Activated CD4-positive, alpha-beta T cell treated with anti-CD3 and anti-CD28 coated beads, Interleukin-2, amount 10 ng/mL, durations not matched to agents 24 days and 14 days (primary cell): ENCODE measurements at places on chromosomes 11 and 22.
A peak's percentile ranks its signal among the peaks of the same experiment; 100 is the strongest.

DNA sequence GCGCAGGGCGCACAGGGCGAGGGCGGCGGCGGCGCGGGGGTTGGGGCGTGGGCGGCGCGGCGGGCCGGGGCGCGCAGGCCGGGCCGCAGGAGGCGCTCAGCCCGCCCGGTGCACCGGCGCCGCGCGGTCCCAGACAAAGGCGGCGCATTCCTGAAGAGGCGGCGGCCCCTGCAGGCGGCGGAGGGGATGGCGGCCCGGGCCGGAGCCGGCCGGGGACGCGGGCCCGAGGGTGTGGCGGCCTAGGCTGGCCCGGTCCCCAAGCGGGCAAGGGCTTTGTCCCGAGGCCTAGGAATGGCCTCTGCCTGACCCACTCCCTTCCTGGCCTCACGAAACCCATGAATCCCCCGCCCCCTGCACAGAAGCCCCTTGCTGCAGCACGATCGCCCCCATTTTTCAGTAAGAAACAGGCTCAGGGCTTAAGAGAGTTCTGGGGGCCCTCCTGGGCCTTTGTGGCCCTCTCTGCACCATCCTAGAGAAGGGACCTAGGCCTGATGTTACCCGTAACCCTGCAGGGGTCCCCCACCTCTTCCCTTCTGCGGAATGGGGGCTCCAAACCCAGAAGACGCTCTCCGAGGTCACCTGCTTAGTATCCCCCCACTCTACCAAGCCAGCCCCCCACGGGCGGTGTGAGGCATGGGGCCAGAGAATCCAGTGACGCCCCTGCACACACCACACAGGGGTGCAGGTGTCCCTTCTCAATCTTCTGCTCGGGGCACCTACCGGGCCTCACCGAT lies at the start of gene RTN4R:
Gene RTN4R (minus strand): TSS at position 40 of the 734 bp plus-strand sequence. CDS start 226 bp downstream, outside the sequence.
- no peaks in the 10 kb centered on the region for H3K36me3 ChIP-seq
- H3K4me3 ChIP-seq = peak within 1 kb of the TSS; percentile 67
- peak; percentile 90 for DNase-seq
- H3K27ac ChIP-seq = no peak within 1 kb of the TSS
- peaks cover 3% of the 10 kb centered on the region for H3K27me3 ChIP-seq

GRCh38 chr11:65793625-65794400 lies 7.0 kb downstream of the OVOL1 start:
- no peaks in the 10 kb centered on the region for H3K36me3 ChIP-seq
- H3K4me3 ChIP-seq = no peak overlapping the region
- peaks cover 8% of the 10 kb centered on the region for H3K27me3 ChIP-seq
- H3K4me1 ChIP-seq = peaks cover 28% of the 10 kb centered on the region
- no peak for DNase-seq

- no peaks in the 10 kb centered on the region for H3K4me1 ChIP-seq
- no peak for DNase-seq
- no peaks in the 10 kb centered on the region for H3K36me3 ChIP-seq
Measured at GRCh38 chr11:27398400-27398770, 35.4 kb upstream of the CCDC34 start.

- peaks cover 95% of the 10 kb centered on the region for H3K27me3 ChIP-seq
- no peak for DNase-seq
- H3K27ac ChIP-seq = no peak overlapping the region
- no peaks in the 10 kb centered on the region for H3K36me3 ChIP-seq
- peaks cover 3% of the 10 kb centered on the region for H3K4me1 ChIP-seq
Measured at GRCh38 chr11:44316659-44317240, 6.8 kb upstream of the ALX4 start.

DNA sequence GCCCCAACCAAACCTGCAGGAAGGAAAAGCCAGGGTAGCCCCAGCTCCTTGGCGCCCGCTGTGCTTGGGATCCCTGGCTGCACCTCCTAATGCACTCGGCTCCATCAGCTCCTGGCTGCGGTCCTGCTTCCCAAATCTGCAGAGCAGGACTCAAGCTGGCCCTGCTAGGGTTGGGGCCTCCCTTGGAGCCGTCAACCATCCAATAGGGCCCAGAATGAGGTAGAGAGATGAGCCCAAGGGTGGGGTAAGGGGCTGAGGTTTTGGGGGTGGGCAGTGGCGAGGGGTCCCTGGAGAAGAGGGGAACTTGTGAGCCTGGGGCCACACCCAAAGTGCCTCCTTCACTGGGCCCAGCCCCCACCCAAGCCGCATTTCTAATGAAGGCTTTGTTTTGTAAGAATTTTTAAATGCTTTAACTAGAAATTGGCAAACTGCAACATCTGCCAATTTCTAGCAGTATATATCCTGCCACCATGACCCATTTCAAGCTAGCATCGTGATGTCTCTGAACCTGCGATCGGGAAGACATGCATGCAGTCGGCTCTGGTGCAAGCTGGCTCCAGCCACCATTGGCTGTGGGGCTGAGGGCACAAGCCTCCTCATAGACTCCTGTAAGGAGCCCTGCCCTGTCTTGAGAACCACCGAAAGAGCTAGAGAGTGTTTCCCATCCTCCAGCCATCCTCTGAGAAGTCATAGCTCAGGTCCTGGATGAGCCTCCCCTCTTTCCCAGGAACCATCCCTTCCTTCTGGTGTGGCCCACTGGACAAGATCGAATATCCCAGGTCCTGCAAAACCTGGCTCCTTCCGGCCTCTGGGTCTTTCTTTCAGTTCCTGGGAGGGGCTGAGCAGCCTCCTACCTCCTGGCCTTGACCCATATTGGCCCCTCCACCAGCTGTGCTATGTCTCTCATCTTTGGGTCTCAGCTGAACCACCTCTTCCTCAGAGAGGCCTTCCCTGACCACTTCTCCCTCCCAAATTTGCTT lies 15.5 kb downstream of the C1QTNF6 start:
- H3K27ac ChIP-seq = no peak overlapping the region
- DNase-seq = no peak
- peaks cover 25% of the 10 kb centered on the region for H3K4me1 ChIP-seq
- no peak overlapping the region for H3K4me3 ChIP-seq
- H3K27me3 ChIP-seq = peaks cover 11% of the 10 kb centered on the region
- H3K36me3 ChIP-seq = no peaks in the 10 kb centered on the region

DNA sequence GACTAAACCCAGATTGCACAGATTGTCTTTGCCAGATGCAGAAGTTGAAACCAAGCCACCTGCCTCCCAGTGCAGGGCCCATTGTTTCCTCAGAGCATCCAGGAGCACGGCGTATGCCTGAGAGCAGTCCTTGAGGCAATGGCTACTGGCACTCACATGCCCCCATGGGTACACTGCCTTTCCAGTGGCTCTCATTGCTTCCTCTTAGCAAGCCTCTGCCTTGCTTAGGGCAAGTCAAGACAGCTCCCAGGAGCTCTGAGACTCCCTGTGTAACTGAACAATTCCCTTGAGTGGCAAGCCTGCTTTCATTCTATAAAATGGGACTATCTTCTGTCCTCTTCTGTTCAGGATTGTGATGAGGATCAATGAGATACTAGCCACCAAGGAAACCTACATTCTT lies 4.1 kb downstream of the SYTL2 start:
- peaks cover 38% of the 10 kb centered on the region for H3K4me1 ChIP-seq
- peaks cover 2% of the 10 kb centered on the region for H3K27me3 ChIP-seq
- peaks cover 26% of the 10 kb centered on the region for H3K36me3 ChIP-seq
- DNase-seq = no peak
- no peak overlapping the region for H3K4me3 ChIP-seq
- H3K27ac ChIP-seq = no peak overlapping the region

- H3K4me1 ChIP-seq = no peaks in the 10 kb centered on the region
- H3K36me3 ChIP-seq = no peaks in the 10 kb centered on the region
- no peak overlapping the region for H3K27ac ChIP-seq
- no peak for DNase-seq
Measured at GRCh38 chr11:25988178-25988577, 343.8 kb upstream of the ANO3 start.

DNA sequence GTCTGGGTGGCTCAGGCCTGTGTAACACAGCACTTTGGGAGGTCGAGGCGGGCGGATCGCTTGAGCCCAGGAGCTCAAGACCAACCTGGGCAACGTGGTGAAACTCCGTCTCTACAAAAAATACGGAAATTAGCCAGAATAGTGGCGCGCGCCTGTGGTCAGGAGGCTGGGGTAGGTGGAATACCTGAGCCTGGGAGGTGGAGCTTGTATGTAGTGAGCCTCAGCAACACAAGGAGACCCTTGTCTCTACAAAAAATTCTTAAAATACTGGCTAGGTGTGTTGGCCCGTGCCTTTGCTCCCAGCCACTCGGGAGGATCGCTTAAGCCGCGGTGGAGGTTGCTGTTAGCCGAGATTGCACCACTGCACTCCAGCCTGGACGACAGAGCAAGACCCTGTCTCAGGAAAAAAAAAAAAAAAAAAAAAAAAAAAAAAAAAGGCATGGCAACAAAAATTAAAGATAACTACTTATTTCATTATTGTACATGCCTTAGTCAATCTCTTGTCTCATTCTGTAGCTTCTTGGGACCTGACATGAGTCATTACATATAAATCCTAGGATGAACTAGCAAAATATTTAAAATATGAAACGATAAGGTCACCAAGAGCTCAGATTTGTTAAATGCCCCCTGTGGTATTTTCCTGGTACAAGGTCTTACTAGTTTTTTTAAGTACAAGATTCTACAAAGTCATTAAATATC lies 1.1 kb downstream of the TAF1D start:
- peak; percentile 78 for DNase-seq
- peaks cover 61% of the 10 kb centered on the region for H3K36me3 ChIP-seq
- peak overlapping the region; percentile 100 for H3K4me3 ChIP-seq
- no peaks in the 10 kb centered on the region for H3K27me3 ChIP-seq

- no peak overlapping the region for H3K27ac ChIP-seq
- no peak overlapping the region for H3K4me3 ChIP-seq
- no peak for DNase-seq
- H3K36me3 ChIP-seq = no peaks in the 10 kb centered on the region
Measured at GRCh38 chr22:39293766-39294368, 25.6 kb downstream of the RPL3 start.
